ENCODE measurements at places on chromosomes 3 and 15.

DNA sequence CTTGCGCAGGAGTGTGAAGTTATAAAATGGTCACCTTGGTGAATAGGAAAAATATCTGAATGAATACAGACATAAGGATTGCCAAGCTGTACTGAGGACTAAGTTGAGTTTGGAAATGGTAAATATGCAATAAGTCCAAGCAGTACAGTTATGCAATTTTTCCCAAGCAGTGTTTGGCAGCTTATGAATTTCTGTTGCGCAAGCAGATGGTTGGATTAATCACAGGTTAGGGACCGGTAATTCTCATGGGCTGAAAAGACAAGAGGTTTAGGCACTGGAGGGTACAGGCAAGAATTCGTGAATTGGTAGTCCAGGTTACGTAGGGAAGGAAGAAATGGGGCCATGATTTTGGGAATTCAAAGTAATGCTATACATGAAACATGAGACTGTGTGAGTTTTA is 210.3 kb downstream of the RAP2B start:
- DNase-seq = no peak

- DNase-seq = no peak
Measured at GRCh38 chr15:51190424-51191068, 95.8 kb upstream of the TNFAIP8L3 start.

GRCh38 chr3:31305340-31305739 is 227.4 kb upstream of the STT3B start:
- no peak for DNase-seq

DNA sequence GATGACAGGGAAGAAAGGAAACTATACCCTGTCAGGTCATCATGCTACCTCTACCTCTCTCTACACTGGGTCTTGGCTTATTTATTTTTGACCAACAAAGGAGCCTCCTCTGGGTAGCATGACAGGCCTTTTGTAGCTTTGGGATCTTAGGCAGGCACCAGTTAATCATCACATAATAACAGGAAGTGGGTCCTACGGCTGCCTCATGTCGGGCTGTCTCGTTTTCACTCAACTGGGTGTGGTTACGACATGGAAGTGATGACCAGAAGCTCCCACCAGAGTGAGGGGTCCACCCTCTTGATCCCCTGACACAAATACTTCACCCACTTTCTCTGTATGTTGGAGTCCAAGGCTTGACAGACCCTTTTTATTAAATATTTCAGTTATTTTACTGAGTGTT is 105.3 kb downstream of the CD47 start:
- DNase-seq = peak; percentile 47

GRCh38 chr15:72489943-72490554 is 15.9 kb downstream of the ARIH1 start:
- no peak for DNase-seq

GRCh38 chr3:173889596-173889995 is 492.1 kb downstream of the NLGN1 start:
- no peak for DNase-seq

GRCh38 chr3:86774082-86774691 is 216.8 kb downstream of the VGLL3 start:
- DNase-seq = no peak

- DNase-seq = no peak
Measured at GRCh38 chr15:27850050-27850449, 249.1 kb downstream of the OCA2 start.

DNA sequence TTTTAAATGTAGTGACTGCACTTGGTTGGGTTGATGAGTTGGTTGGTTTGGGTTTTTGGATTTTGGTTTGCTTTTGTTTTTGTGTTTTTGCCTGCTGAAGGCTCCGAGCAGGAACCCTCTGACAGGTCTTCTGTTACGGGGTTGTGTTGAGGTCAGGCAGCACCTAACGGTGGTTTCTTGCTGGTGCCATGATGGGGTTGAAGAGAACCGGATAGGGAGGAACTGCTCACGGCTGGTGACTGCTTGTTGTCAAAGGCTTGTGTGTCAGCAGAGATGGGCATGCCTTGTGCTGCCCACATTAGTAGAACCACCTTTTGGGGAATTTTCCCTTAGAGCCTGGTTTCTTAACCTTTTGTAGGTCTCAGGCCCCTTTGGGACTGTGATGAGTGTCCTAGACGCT is 42.0 kb downstream of the SLC6A6 start:
- DNase-seq = no peak

- no peak for DNase-seq
Measured at GRCh38 chr3:100516232-100516631, 23.8 kb downstream of the TMEM45A start.

GRCh38 chr3:184724699-184725098 is 12.8 kb upstream of the MAGEF1 start:
- no peak for DNase-seq

DNA sequence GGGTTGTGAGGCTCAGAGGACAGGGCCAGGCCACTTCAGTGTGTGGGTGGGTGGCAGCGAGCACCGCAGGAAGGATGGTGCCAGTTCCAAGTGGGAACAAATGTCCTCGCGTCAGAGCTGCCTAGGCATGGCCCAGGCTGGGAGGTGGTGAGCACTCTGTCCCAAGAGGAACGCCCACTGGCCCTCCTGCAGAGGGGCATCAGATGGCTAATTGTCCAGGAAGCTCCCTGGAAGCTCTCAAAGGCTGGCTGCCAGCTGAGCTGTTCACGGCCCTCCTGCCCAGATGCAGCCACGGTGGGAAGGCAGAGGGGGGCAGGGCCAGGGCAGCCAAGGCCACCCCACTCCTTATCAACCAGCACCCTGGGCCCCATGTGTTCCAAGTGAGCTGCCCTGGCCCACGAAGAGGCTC is 55.2 kb downstream of the IQSEC1 start:
- DNase-seq = no peak

DNA sequence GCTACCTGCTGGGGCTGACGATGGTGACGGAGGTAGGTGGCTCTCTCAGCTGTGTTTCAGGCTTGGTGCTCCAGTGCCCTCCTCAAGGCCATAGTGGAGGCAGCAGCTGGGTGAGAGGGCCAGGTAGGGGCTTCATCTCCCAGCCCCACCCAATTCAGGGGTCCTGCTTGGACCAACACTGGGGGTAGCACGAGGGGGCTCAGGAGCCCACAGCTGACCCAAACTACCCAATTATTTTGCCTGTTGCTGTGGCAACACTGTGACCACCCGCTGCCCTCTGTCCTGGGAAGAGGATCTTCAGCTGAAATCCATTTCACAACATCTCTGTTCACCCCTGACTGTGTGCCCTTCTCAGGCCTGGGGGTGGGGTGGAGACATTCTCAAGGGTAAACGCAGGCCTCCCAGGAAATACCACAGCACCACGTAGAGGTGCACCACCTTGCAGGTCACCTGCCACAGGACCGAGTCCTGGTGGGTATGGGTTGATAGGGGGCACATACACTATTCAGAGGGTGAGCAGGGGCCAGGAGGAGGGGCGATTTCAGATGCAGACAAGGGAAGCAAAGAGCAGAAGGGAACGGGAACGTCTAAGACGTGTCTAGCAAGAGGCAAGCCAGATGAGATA is 62.7 kb downstream of the GRIP2 start:
- no peak for DNase-seq

- DNase-seq = no peak
Measured at GRCh38 chr15:55694652-55695150, 48.3 kb downstream of the PRTG start.

GRCh38 chr15:89034305-89034704 is 54.0 kb upstream of the ABHD2 start:
- DNase-seq = no peak

DNA sequence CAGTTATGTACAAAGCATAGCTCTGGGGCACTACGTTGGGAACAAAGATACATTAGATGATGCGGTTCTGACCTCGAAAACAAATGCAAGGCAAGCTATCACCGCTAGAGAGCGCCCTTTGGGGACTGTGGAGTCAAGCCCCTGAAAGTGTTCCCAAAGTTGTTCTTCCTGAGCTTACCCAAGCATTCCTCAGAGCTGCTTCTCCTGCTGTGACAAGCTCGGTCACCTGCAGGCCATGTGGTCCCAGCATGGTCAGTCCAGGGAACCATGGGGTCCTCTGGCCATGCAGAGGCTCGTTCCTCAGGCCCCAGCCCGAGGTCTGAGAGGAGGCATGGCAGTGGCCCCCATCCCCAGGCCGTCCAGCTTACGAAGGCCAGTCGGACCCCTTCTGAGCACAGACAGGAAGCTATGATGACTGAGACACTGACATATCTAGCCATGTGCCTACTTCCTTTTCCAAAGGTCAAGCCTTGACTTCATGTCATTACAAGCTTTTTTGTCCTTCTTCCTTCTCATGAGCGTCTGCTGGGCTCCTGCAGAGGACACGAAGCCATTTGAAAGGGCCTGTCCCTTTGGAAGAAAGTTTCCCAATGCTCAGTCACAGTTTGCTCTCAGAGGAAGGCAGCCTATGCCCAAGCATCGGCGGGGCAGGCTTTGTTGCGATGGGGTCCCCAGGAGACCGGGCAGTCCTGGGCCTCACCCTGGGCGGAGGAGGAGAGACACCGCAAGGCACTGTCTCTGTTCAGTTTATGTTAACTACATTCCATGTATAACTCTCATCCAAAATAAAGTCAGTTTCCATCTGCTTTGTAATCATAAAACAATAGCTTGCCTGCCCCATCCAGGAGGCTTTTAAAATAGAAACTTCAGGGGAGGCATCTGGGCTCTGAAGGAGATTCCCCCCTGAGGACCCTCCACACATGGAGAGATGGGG is 79.3 kb downstream of the ATP10A start:
- DNase-seq = peak; percentile 67

- no peak for DNase-seq
Measured at GRCh38 chr3:60933824-60934223, 317.4 kb downstream of the FHIT start.

DNA sequence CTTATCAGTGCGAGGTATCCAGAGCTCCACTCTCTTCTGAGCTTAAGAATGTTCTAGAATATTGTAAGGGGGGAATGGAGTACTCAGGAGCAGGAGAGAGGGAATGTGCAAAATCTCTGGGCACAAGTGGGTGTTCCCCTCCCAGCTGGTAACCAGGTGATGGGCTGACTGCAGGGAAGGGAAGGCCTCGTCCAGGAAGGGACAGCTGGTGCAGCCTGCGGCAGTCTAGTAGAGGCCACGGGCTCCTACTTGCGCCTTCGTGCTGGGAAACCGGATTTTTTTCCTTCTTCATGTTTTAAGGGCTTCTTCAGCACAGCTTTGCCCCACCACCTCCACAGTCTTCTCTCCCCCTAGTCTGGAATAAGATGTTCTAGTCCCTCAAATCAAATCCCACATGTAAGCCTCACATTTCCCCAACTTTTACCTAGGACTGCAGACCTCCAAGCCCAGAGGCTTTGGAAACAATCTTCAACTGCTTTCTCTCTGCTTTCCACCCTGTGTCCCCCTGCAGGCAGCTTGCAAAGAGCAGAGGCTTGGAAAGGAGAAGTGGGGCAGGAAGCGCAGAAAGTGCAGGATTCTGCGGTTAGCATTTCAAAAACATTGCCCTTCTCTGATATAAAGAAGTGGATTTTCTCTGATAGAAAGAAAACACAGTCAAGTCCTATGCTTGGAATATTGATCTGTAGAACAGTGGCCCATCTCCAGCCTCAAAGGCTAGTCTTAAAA is 11.9 kb upstream of the CGNL1 start:
- no peak for DNase-seq

Measured in activated T-cell treated with anti-CD3 and anti-CD28 coated beads, Interleukin-2, amount 50 U/mL, for 48 hours (primary cell).